ENCODE measurements at places on chromosomes 16 and 17.

DNA sequence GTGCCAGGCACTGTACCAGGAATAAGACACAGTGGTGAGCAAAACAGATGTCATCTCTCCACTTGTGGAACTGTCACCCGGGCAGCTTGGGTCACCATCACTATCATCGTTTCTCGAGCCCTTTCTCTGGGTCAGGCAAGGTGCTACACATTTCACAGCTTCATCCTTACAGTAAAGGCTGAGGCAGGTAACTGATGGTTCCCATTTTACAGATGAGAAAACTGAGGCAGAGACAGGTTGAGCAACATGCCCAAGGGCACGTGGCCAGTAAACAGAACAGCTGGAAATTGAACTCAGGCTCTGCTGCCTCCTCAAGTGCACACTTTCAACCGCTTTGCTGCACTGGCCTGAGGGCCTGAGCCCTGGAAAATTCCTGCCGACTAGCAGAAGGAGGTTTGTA is 294.6 kb downstream of the XYLT1 start:
- DNase-seq = no peak

GRCh38 chr17:32946375-32947135 is 18.6 kb downstream of the TMEM98 start:
- DNase-seq = no peak

GRCh38 chr17:78174346-78174869 is 6.0 kb downstream of the SYNGR2 start:
- no peak for DNase-seq

- no peak for DNase-seq
These were observed 16.0 kb downstream of the MPRIP start for GRCh38 chr17:17058304-17058703.

DNA sequence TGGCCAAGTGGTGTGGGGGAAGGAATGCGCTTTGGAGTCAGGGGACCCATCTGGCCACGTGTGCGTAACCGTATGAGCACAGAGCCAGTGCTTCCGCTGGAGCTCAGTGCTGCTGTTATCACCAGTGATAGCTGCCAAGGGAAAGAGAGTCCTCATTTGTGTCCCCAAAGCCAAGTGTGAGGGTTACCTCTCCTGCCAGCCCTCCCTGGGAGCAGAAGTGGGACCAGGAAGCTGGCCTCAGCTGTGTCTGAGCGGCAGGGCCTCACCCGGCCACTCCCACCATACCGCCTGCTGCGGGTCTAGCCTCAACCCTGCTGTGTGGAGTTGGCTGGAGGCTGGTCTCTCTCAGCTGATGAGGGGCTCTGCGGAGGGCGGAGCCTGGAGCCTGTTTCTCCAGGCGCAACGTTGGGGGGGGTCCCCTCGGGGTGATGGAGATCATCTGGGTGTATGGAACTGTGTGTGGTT is 44.5 kb downstream of the MEAK7 start:
- no peak for DNase-seq

- no peak for DNase-seq
These were observed 2.5 kb downstream of the CBLN1 start for GRCh38 chr16:49278944-49279725.

DNA sequence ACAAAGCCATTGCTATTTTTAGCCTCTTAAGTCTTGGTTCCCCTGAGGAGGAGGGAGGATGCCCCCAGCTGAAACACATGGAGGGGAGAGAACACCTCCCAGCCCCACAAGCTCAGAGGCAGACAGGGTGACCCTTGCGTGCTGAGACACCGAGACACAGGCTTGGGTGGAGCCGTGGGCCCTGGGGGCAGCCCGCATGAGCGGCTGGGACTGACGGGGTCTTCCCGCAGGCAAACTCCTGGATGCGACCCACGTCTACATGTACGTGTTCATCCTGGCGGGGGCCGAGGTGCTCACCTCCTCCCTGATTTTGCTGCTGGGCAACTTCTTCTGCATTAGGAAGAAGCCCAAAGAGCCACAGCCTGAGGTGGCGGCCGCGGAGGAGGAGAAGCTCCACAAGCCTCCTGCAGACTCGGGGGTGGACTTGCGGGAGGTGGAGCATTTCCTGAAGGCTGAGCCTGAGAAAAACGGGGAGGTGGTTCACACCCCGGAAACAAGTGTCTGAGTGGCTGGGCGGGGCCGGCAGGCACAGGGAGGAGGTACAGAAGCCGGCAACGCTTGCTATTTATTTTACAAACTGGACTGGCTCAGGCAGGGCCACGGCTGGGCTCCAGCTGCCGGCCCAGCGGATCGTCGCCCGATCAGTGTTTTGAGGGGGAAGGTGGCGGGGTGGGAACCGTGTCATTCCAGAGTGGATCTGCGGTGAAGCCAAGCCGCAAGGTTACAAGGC is 9.8 kb downstream of the SLC16A3 start:
- peak; percentile 52 for DNase-seq

Measured in activated CD4-positive, CD25-positive, alpha-beta regulatory T cell (primary cell).